ENCODE measurements at places on chromosomes 12 and 14.
A peak's percentile ranks its signal among the peaks of the same experiment; 100 is the strongest.

DNA sequence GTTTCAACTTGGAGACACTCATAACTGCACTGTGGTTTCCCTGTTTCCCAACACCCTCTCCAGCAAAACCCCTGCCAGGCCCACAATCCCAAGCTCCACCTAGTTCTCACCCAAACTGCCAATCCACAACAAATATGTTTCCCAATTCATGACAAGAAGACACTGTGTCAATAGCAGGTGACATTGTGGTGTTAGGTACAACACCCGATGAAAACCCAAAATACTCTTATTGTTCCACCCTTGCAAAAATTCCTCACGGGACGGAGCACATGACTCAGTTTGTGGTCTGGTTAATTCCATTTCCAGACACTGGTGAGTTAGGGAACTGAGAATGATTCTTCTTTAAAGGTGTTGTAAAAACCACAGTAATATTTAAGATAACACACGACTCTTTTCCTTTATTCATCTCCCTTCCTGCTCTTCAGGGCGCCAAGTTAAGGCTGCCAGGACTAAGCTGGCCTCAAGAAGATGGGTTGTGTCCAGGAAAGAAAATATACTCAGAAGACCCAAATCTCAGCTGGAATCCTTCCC, 735.5 kb downstream of the MED13L start:
- no peak for DNase-seq

- DNase-seq: no peak
These were observed 13.2 kb upstream of the TIGAR start for GRCh38 chr12:4307593-4308333.

DNA sequence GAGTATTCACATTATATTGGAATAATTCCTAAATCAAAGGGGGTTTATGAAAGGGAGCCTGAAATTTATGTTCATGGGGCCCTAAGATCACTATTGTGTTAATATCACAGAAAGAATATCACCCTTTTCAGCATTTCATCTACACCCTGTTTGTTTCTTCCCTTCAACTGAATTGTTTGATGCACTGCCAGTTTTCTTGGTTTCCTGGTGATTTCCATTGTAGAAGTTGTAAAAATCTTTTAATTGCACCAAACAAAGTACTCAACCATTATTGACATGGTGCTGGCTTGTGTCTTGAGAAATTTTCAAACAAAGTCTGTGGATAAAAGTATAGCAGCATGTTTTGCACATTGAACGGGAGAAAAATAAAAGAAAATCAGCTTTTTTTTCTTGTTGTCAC, 154.8 kb upstream of the PRKD1 start:
- no peak for DNase-seq

DNA sequence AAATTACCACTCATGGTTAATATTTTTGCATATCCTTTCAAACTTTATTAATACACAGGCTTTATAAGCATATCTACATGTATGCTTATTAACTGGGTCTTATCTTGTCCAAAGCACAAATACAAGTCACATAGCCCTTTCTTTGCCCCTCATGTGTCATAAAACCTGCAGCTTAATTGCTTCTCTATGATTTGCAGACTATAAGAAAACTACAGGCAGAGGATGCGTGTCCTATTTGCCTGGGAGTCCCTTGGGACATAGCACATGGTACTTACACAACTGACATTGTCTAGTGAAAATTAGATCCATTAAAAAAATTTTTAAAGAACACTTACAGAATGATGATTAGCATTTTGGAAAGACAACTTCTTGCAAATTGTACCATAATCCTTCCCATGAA, 190.5 kb upstream of the PLEKHA5 start:
- no peak for DNase-seq

GRCh38 chr12:103771466-103771865, 69.6 kb downstream of the NT5DC3 start:
- DNase-seq: peak; percentile 6

DNA sequence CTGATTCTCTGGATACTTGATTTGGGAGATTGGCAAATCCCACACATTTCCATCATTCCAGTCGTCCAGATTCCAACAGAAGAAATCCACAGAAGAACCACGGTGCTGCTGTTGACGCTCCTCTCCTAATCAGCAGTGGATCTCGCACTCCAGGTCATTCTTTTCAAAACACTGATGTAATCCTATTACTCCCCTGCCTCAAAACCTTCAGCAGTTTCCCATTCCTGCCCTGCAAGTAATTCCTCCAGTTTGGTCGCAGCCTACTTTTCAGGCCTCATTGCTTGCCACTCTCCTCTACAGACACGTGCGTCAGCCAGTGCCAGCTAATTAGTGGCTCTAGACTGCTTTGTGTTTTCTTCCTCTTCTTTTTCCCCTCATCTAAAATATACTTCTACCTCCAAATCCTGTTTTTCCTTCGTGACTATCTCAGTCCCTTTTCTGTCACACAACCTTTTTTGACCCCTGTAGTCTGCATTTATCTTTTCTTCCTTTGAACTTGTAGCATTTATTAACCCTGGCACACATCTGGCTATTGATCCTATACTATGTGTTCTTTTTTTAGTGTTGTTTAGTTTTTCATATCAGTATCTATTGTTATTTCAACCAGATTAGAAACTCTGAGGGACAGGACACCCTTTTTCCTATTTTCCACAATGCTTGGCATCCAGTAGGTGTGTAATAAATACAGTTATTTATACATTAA, 36.8 kb downstream of the PRORP start:
- no peak for DNase-seq

DNA sequence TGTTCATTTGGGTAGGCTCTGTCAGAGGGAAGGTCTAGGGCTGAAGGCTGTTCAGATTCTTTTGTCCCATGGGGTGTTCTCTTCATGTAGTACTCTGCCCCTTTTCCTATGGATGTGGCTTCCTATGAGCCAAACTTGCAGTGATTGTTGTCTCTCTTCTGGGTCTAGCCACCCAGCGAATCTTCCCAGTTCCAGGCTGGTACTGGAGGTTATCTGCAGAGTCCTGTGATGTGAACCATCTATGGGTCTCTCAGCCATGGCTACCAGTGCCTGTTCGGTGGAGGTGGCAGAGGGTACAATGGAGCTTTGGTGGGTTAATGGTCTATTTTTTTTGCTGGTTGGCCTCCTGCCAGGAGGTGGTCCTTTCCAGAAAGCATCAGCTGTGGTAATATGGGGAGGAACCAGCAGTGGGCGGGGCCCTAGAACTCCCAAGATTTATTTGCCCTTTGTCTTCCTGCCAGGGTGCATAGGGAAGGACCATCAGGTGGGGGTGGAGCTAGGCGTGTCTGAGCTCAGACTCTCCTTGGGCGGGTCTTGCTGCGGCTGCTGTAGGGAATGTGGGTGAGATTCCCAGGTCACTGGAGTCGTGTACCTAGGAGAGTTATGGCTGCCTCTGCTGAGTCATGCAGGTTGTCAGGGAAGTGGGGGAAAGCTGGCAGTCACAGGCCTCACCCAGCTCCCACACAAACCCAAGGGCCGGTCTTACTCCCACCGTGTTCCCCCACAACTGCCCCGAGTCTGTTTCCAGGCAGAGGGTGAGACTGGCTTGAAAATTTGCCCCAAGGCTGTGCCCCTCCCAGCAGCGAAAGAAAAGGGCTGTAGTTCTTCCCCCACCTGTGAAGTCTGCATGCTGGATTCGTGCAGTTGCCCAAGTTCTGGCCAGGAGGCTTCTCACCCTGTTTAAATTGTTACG, 17.5 kb downstream of the MTRFR start:
- DNase-seq: no peak

- DNase-seq: no peak
These were observed 242.2 kb upstream of the OR4E1 start for GRCh38 chr14:21915826-21916225.

DNA sequence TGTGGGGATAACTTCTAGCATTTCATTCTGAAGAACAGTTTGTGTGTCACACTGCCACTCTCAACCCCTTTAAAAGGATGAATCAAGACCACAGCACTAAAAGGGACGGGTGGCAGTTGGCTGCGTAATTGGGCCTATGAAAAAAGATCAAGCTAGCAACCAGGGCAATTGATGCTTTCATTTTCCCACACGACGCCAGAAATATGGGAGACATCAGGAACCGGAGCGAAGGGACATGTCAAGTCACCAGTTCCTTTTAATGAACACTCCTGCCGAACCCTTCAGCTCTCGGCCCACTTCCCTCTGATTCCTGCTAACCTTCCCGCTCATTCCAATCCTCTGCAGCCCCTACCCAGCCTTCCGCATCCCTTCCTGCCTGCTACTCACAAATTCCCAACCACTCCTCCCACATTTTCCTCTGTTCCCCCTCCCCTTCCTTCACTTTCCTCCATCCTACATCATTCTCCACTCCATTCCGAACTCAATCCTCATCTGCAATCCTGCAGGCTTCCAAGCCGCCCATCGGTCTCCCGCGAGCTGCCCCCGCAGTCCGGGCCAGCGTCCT, 753 bp downstream of the CSRNP2 start:
- no peak for DNase-seq

DNA sequence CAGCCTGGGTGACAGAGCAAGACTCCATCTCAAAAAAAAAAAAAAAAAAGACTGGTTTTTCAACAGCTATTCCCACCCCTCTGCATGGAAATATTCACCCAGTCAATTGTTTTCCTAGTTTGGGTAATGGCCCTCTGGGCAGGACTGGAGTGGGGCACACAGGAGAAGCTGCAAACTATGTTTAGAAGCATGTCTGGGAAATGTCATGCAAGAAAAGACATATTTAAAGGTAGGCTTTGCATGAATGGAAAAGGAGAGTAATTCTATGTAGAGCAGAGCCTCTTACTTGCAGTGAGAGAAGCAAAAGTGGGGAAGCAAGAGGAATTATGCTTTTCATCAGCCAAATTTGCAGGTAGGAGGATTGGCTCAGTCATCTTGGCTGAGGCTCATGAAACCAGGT, 276.5 kb upstream of the PLEKHG7 start:
- no peak for DNase-seq

- no peak for DNase-seq
These were observed 140.5 kb downstream of the UNC79 start for GRCh38 chr14:93571275-93571674.

GRCh38 chr12:77847060-77847541, 16.4 kb downstream of the NAV3 start:
- DNase-seq: no peak

DNA sequence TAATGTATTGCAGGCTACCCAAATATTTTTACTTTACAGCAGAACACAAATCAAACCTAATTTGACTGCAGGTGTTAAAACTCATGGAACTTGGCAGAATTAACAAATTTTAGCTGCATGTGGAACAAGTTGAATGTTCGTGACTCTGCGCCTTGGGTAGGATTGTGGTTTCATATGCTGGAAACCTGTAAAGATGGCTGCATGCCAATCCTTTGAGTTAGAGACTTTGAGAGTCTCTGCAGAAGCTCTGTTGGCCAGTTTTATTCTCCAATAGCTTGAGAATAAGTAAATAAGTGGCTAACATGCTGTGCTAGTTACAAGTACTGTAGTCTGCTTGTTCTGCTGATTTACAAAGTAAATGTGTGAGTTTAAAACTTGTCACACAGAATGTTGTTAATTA, 77.8 kb downstream of the PDE6H start:
- DNase-seq: peak; percentile 81

- DNase-seq: no peak
These were observed 28.6 kb upstream of the NRXN3 start for GRCh38 chr14:78141590-78141989.

DNA sequence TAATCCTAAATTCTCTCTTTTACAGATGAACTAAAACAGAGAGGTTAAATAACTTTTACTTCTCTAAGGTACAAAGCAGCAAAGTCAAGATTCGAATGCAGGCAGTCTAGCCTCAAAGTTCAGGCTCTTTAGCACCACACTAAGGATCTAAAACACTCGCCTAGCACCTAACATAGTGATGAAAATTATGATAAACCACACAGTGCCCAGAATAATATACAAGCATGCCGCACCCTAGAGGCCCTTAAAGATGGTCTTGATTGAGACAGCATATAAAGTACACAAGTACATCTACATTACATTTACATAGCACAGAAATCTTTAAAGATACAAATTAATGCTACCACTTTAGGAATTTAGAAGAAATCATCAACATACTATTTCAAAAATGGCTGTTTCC, 207.0 kb downstream of the MED13L start:
- no peak for DNase-seq

DNA sequence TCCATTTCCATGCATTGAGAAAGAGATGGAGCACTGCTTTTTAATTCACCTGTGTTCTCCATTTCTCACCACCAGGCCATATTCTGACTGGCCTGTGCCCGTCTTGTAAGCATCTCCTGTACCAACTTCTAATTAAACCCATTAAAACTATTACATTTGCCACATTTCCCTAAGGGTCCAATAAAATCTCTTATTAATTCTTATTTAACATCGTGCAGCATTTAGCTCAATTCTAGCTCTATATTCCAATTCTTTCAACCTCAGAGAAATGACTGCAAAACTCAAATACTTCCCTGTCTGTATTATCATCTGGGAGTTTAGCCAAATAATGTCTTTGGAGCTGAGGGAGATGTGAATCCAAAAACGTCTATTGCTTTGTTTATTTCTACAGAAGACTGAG, 495.4 kb upstream of the TMEM132C start:
- DNase-seq: no peak

GRCh38 chr14:99514552-99515300, 33.5 kb downstream of the CCNK start:
- DNase-seq: no peak

DNA sequence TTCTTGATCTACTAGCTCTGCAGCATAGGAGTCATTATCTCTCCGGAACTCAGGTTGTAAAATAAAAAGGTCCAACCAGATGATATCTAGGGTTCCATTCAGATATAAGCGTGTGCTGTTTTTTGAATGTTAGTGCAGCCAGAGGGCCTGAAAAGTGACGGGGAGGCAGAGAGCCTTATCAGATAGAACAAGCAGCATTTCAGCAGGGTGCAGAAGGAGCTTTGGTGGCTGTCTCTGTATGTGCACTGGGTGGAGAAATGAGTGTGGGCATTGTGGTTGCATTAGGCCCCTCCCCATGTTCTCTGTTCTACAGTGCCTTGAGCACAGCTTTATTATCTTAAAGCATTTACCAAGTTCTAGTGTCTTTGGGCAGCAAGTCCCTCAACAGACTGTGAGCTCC, 275.1 kb downstream of the NRXN3 start:
- no peak for DNase-seq

DNA sequence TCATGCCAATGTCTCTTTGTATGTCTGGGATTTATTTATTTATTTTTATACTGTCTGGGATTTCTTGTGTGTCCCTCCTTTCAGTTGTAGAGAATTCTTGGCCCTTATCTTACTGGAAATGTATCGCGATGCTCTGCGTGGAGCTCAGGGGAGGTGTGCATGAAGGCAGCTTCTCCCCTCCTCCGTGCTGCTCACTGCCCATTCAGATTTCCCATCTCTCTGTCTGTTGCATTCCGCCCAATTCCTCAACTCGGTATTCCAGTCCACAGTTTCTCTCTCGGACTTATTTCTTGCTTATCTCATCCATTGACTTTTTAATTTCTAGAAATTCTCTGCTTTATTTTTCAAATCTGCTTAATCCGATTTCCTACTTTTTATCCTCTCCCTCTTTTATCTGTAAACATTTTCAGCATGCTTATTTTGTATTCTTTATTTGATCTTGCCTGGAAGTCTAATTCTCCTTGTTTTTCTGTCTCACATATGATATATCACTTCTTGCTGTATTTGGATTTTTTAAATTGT, 93.2 kb downstream of the FBXW8 start:
- DNase-seq: no peak
